Stimulated activated CD4-positive, alpha-beta T cell treated with anti-CD3 and anti-CD28 coated beads, Interleukin-2, amount 100 ng/mL, for 4 hours (primary cell): ENCODE measurements at places on chromosomes 7 and 10.

DNA sequence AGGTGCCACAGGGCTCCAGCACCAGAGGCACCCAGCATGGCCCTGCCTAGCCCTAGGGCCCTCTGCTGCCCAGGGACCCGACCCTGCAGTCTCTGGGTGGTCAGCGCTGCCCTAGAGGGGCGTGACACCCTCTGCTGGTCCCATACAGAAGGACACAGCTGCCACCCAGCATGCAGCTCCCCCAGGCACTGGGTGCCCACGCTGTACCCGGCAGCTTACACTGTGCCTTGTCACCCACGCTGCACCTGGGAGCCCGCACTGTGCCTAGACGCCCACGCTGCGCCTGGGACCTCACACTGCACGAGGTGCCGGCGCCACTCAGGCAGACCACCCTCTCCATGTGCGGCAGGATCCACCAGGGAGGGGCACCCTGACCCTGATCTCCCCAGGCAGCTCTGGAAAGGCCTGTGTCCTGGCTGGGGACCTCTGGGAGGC, 55.2 kb downstream of the PWWP2B start:
- DNase-seq, result peak; percentile 69

DNA sequence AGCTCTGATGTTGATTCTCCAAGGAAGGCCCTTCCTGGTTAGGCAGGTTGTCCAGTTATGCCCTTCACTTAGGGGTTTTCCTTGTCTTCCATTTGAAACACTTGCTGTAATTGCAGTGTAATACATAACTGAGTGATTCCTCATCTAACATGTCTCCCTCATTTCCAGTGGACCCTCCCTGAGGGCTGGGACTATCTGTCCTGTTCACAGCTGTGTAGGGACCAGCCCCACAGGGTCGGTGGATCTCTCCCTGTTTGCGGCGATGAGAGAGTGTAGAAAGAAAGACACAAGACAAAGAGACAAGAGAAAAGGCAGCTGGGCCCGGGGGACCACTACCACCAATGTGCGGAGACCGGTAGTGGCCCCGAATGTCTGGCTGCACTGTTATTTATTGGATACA, 135.9 kb upstream of the EEPD1 start:
- no peak for DNase-seq

DNA sequence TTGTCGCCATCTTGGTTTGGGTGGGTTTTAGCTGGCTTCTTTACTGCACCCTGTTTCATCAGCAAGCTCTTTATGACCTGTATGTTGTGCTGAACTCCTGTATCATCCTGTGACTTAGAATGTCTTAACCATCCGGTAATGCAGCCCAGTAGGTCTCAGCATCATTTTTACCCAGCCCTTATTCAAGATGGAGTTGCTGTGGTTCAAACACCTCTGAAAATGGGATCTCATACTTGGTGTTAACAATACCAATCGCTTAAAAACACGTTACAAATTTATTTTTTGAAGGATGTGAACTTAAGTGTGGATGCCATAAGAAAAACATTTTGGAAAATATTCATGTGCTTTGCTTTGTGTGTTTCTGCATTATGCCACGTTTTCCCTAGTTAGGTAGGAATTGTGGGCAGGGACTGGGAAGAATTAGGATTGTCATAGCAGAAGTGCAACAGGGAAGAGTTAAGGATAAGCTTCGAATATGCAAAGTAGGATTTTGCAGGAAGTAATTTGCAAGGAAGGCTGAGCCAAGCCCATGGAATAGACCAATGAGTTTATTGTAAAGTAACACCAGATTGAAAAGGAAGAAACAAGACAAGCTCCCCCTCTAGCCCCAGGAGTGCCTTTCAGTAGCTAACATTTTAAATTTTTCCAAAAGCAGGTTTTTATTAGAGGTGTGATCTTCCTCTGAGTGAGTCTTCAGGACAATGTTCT, 56.4 kb downstream of the PRR15 start:
- no peak for DNase-seq

GRCh38 chr7:67413670-67414069, 417.0 kb downstream of the TYW1 start:
- DNase-seq, result no peak

DNA sequence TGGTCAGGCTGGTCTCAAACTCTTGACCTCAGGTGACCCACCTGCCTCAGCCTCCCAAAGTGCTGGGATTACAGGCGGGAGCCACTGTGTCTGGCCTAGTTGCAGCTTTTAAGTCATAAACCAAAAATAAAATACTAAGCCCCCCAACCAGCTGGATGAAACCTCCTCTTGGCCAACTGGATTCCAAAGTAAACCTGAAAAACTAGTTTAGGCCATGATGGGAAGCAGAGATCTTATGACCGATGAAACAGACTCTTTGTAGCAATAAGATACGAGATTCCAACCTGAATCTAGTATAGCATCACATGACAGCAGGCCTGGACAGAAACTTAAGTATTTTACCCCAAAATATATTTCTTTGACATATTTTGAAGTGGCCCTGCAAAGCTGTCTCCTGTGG, 9.1 kb upstream of the MCM10 start:
- DNase-seq, result no peak
